ENCODE measurements at places on chromosomes 4 and X. TPM values are rescaled to one million over a fixed set of nuclear protein-coding genes. Genes with fewer than 3 reads are reported as not detected.

NPFFR2 gene
- not detected for total RNA-seq

ZMAT1 gene
- total RNA-seq: 0.03 TPM

HMX1 gene
- total RNA-seq: 0.13 TPM

PARM1 gene
- 0.61 TPM for total RNA-seq

CDKL2 gene
- 0.64 TPM for total RNA-seq

PTPN13 gene
- total RNA-seq: 5.6 TPM

ARMCX2 gene
- not detected for total RNA-seq

ASMT gene
- not detected for total RNA-seq

OTC gene
- total RNA-seq: not detected

KLHL13 gene
- 0.34 TPM for total RNA-seq

LIMCH1 gene
- 46.0 TPM for total RNA-seq

APLN gene
- 0.88 TPM for total RNA-seq

FAM9B gene
- not detected for total RNA-seq

MSANTD1 gene
- not detected for total RNA-seq

DDX53 gene
- total RNA-seq: not detected

RCHY1 gene
- 18.0 TPM for total RNA-seq

ZNF41 gene
- total RNA-seq: 4.4 TPM

HTN3 gene
- not detected for total RNA-seq

HDAC6 gene
- total RNA-seq: 30.7 TPM

CSN1S1 gene
- total RNA-seq: not detected

GLOD5 gene
- total RNA-seq: not detected

EREG gene
- total RNA-seq: 50.5 TPM

Measured in A549 treated with DMSO at 1 μM for 4 hours (cell line).